CMK (cell line): ENCODE measurements at places on chromosomes 16 and 17.

DNA sequence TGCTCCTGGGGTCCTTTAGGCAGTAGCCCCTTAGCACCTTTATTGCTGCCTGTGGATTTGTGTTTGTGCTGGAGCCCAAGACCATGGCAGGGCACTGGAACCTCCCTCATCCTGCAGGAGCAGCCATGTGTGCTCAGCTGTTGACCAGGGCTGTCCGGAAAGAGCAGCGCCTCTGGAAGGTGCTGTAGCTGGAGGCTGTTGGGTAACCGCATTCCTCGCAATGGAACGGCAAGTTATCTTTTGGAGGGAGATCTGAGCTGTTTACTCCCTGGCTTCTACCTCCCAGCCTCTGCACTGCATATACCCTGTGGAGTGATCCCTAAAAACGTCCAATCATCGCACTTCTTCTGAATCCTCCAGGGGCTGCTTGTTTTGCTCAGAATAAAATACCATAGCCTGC is 291.0 kb downstream of the SNX29 start:
- DNase-seq: no peak

GRCh38 chr17:66944351-66945146 is 20.0 kb upstream of the CACNG4 start:
- no peak for DNase-seq

GRCh38 chr17:30958187-30958586 is 12.7 kb upstream of the RNF135 start:
- DNase-seq: no peak

DNA sequence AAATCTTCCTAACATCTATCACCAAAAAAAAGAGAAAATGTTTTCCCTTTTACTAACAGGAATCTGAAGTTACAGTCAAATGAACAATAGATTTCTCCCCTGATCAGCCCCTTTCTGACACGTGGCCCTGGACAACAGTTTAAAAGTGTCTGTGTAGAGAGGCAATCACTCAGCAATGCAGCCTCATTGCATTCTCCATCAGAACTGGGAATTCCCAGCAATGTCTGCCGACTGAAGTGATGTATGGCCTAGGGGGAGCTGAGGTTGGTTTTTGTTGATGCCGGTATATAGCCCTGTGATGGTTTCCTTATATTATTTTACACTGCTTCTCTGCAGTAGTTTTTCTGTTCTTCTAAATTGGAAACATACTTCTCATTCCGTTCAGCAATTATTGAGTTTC is 904.3 kb upstream of the CDH8 start:
- no peak for DNase-seq

GRCh38 chr17:19708431-19709175 is 7.8 kb downstream of the SLC47A2 start:
- DNase-seq: no peak

GRCh38 chr17:8941980-8942622 is 23.4 kb downstream of the PIK3R5 start:
- no peak for DNase-seq

DNA sequence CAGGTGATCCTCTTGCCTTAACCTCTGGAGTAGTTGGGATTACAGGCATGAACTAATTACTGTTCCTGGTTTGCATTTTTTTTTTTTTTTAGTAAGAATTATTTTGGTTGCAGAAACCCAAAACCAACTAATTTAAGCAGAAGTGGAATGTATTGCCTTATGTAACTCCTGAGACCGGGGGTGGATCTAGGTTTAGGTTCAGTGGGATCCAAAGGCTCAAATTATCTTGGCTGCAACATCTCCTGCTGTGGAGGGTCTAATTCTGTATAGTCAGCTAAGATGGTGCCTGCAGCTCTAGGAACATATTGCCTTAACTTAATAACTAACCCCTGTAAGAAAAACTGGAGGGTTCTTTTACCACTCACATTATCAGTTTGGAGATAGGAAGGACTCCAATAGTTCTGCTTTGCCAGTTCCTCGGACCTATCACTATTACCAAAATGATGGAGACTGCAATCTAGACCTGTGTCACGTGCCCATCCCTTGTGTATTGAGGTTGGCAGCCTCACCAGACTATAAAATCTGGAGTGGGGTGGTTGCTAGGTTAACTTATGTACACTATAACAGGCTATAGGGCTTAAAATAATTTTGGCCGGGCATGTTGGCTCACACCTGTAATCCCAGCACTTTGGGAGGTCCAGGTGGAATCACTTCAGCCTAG is 8.5 kb downstream of the SNTB2 start:
- no peak for DNase-seq

DNA sequence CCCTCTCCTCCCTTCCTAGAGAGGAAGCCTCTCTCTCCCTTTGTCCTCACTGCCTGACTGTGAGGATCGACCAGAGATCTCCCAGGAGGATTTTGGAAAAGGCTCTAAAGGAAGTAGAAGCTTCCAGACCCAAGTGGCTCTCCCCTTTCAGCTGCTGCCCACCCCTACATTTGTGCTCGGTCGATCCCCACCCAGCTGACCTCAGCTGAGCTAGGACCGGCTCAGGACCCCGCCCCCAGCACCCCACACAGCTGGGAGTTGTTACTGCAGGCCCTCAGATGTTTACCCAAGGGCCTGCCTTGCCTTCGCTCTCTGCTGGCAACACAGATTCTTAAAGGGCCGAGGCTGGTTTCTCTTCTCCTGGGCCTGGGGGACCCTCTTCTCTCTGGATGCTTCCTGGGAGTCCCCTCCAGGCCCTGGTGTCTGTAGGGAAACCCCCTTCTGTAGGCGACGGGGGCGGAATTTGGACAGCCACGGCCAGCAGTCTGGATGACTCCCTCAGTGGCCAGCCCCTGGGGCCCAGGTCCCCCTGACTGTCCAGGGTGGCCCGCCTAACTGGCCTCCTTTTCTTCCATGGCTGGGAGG is 26.9 kb upstream of the TIMP2 start:
- no peak for DNase-seq

DNA sequence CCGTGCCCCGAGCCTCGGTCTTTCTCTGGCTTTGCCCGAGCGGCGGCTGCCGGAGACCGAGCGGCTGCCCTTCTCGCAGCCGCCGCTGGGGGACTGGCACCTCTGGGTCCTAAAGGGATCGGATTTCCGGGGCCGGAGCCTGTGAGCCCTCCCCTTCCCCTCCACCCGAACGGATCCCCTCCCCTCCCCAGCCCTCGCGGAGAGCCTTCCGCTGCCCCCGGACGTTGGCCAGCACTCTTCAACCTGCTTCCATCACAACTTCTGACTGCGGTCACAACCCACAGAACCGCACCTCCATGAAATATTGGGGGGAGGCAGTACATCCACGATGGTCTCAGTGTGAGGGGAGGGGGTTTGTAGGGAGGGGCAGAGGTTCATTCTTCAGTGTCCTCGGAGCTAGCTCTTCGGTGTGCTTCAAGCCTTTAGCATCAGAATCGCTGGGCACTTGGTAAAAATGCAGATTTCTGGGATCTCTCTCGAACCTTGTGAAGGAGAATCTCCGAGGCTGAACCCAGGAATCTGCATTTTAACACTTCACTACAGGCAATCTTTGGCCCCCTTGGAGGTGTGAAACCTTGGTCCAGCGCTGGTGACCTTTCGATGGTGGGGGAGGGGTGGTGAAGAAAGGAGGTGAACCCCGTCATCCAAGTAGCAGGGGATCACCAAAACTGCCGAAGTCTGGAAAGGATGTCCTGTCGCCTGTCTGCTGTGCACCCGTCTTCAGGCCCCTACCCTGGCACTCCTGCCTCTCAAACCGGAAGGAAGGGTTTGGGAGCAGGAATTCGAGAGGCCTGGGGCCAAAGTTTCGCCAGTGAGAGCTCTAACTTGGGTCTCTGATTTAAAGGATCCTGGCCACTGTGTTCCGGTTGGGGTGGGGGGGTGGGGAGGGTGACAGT is 812 bp upstream of the PPP1R9B start:
- peak; percentile 96 for DNase-seq

GRCh38 chr16:15396948-15397594 is 1.5 kb downstream of the MPV17L start:
- DNase-seq: no peak

- no peak for DNase-seq
Measured at GRCh38 chr17:61834610-61835009, 28.7 kb downstream of the BRIP1 start.

GRCh38 chr16:51161440-51162195 is 10.5 kb upstream of the SALL1 start:
- no peak for DNase-seq

GRCh38 chr17:64107500-64108236 is 22.3 kb downstream of the ERN1 start:
- DNase-seq: no peak

GRCh38 chr17:37375706-37376105 is at the start of gene C17orf78:
C17orf78 (plus strand) TSS chr17:37375985; CDS start chr17:37376093, 108 bp downstream.
- no peak for DNase-seq

GRCh38 chr17:60792250-60792898 is 114.7 kb downstream of the BCAS3 start:
- no peak for DNase-seq

DNA sequence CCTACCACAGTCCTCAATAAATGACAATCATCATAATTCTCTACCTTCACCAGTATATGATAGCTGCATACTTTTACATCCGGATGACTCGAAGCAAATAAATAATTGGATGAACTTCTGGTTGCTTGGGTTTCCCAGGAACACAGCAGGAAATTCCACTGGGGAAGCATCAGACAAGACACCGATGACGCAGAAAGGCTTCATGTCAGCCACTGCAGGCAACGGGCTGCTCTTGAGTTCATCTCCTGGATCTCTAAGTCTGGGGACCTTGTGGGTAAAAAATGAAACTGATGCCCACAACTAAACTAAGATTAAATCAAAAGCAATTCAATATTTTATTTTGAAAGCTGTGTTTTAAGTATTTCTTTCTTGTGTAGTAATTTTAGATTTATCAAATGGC is 472.1 kb upstream of the C16orf82 start:
- DNase-seq: no peak

GRCh38 chr17:9987779-9988585 is 82.9 kb upstream of the RCVRN start:
- DNase-seq: no peak

- no peak for DNase-seq
Measured at GRCh38 chr17:1865252-1866037, 35.6 kb downstream of the RPA1 start.

GRCh38 chr16:56691885-56692284 is 9.6 kb downstream of the MT1X start:
- DNase-seq: no peak
